ENCODE measurements at places on chromosomes 2 and 18.

DNA sequence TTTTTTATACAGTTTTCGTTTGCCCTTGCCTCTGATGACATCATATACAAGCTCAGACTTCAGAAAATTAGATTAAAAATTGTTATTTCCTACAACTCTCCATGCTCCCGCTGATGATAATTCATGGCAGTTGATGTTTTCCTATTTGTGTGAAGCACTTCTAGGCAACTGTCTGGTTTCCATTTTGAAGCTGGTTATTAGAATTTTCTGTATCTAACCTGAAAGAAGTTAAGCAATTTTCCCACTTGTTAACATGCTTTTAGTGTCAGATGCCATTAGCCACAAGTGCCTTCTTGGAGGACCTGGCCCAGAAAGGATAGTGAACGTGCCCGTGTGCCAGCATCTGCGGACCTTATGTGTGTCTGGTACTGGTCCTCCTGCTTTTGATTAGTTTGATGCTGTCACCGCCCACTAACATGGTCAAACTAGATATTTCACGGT lies 347.6 kb upstream of the RAB12 start:
- no peak for DNase-seq

GRCh38 chr2:25234738-25235137 lies 66.4 kb upstream of the POMC start:
- DNase-seq, result no peak

DNA sequence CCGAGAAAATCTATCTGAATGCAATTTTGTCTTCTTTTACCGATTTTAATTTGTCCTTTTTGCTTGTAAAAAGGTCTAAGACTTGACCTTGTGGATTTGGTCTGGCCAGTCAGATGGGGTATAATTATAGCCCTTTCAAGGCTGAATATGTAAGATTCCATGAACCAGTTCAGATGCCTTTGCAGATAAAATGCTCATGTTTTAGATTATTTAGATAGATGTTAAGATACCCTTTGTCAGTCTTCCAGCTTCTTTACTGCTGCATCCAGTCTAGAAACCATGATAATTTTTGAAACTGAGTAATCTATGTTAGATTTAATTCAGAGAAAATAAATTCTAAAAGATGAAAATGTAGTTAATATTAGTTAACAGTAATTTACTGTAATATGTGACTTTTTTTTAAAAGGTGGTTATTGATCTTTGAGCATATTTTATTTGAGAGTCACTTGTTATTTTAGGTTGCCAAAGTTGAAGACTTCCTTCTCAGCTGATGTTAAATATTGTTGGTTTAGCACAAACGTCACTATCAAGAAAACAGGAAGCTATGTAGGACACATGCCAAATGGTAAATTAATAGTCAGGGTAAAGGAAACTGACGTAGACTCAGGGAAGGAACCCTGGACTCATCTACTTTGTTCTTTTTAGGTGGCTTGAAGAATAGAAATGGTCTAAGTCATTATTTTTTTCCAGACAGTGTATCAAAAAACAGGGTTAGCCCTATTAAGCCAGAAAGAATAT lies 29.8 kb downstream of the BABAM2 start:
- no peak for DNase-seq

- DNase-seq, result no peak
Observed at GRCh38 chr2:132645176-132645575, 24.8 kb downstream of the LYPD1 start.

GRCh38 chr18:40962784-40963183 lies 992.2 kb upstream of the PIK3C3 start:
- DNase-seq, result no peak

GRCh38 chr2:207515671-207516070 lies 14.1 kb upstream of the CREB1 start:
- no peak for DNase-seq

- DNase-seq, result no peak
Observed at GRCh38 chr18:37551249-37551648, 14.3 kb downstream of the CELF4 start.

DNA sequence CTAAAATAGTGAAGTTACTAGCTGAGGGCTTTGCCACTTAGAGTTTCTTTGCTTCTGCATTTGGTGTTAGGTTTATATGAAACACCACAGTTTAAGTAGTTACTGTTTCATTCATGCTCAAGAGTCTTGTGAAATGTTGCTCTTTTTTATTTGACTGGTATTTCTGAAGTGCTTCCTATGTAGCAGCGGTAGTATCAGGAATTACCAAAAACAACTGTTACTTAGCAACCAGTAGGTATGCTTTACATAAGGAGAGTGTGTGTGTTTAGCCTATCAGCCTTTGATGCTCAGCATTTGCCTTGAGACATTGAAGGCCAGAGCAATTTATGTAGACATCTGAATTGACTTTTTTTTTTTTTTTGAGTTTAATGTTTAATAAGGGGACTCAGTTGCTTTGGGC lies 3.6 kb downstream of the DIS3L2 start:
- no peak for DNase-seq

- no peak for DNase-seq
Observed at GRCh38 chr2:70431716-70432347, 121.8 kb downstream of the TGFA start.

DNA sequence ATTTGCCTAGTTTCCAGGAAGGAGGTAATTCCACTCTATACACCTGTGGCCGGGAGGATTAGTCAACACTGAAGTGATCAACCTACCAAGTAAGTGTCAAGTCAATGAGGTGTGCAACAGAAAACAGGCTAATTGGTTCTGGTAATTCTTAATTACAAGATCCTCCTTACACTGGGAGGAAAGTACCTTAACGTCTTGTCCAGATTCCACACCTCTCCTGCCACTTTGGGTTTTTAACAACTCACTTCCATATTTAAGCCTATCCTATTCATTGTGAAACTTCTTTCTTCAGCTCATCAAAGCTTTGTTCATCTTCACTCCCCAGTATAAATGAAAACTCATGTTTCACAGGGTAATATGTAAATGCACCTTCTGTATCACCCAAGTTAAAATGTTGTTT lies 22.0 kb upstream of the MAP4K4 start:
- no peak for DNase-seq

DNA sequence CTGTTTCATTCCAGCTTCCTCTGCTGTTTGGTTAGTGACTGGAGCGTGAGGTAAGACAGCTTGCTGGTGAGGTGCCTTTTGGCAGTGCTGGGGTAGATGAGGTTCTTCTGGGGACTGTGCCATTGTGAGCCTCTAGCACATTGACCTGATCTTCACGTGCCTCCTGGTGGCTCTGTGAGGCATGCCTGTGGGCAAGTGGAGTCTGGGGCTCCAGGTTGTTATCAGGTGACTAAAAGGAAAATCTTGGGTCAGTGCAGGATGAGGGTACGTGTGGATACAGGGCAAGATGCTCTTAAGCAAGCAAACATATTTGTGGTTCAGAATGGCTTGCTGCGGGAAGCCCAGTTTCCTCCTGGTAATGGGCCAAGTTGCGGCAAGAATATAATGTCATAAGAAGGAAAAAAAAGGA lies 75.4 kb downstream of the FHOD3 start:
- no peak for DNase-seq
